Muscle of leg (tissue), 16 donors: ENCODE measurements at places on chromosomes 11 and 22. TPM values are rescaled to one million over a fixed set of nuclear protein-coding genes. Genes with fewer than 3 reads are reported as not detected.

Gene MS4A4A
- polyA plus RNA-seq = 10.3 TPM

DNA sequence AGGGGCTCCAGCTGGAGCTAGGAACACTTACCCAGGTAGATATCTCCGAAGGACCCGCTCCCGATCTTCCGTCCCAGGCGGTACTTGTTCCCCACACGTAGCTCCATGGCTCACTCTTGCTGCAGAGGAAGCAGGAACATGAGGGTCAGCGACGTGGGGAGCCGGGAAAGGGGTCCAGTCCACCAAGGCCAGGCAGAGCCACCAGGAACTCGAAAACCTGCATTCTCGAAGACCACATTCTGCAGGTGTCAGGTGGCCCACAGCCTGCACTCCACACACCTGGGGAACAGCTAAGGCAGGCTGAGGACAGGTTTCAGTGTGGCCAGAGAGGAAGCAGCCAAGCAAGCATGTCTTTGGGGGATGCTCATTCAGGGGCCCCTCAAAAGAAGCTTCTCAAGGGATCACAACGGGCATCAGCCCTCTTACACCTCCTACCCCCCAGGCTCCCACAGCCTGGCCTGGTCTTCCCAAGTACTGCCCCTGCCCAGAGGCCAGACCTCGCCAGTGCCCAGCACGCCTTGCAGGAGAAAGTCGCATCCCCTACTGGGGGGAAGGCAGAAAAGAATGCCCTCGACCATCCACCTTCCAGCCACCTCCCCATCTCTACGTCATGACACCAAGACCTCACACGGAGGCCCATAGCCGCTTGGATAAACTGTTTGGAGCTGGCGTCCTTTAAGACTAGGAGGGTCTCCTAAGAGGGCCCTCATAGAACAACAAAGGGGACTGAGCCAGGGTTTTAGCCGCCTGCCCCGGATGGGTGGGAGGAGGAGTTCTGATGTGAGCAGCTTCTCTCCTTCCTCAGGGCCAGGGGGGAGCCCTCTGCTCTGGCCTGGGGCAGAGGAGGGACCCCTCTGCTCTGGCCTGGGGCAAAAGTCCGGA lies 2.9 kb downstream of the CSNK1E start:
- DNase-seq = peak; percentile 62

DNA sequence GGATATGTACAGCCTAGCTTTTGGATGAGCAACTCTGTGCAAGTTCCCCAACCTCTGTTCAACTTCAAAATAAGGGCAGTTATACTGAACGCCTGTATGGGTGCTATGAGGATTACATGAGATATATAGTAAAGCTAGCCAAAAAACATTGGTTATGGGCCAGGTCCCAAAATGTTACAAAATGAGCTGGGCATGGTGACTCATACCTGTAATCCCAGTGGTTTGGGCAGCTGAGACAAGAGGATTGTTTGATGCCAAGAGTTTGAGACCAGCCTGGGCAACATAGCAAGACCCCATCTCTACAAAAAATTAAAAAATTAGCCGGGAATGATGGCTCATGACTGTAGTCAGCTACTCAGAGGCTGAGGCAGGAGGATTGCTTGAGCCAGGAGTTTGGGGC lies 118.4 kb downstream of the TEAD1 start:
- no peak for DNase-seq

DNA sequence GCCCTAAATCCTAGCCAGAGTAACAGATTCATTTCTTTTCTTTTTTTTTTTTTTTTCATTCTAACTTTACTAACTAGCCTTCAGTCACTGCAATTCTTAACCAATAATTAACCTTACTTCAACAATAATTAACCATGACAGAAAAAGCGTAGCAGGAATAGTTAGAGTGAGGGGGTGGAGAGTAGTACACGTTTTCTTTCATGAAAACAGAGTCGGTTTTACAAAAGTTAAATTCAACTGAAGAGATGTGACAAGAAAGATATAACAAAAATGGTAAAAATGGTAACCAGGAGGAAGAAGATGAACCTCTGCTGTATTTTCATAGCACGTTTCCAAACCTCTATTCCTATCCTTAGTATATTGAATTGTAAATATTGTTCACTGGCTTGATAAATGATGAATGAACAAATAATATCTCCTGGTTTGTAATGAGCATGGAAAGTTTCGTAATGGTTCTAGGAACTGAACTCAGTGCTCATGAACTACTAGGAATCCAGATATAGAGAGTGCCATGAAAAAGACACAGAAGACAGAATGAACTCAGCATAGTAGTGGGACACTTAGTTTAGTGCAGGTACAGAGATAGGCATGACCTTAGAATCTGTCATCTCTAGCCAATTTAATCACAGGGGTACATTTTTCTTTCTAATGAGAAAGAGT lies 116.5 kb upstream of the ANO5 start:
- no peak for DNase-seq

DNA sequence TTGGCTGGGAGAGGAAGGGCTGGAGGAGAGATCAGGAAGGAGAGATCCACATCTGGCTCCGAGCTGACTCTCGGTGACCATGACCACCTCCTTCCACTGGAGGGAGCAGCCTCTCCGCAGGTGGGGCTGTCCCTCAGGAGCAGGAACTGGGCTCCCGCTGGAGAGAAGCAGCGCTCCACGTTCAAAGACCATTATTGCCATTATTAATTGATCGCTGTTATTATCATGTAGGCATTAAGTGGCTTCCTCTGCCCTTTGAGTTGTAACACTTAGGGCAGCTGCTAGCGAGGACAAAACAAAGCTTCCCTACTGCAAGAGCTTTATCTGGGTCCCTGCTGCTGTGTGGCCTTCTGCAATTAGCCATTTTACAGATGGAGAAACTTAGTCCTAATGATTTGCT lies 251.9 kb downstream of the ST3GAL4 start:
- DNase-seq = peak; percentile 80

GRCh38 chr11:47982616-47983015 lies 2.3 kb downstream of the PTPRJ start:
- DNase-seq = peak; percentile 38

DNA sequence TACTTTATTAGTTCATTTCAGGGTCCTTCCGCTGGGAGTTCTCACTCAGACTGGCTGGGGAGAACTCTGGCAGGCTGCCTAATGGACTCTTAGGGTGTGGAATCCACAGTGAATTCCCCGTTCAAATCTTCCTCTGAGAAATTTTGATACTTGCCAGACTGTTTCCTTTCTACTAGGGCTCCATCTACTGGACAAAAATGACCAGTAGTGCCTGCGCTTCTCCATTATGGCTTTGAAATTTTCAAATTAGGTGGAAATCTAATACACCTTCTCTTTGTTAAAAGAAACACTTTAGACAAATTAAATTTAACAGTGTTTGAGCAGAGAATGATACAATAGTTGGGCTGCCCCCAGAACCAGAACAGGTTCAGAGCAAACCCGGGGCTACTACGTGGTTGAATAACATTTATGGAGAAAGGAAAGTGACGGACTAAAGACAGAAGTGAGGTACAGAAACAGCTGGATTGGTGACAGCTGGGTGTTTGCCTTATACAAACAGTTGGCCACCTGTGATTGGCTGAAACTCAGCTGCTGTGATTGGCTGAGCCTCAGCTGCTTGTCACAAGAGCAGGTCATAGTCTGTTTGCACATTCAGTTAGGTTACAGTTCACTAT lies 52.9 kb upstream of the FDX1 start:
- DNase-seq = peak; percentile 86

Gene OR4X1
- polyA plus RNA-seq = not detected
